ENCODE measurements at places on chromosomes 2 and 18.

- DNase-seq: no peak
These were observed 38.3 kb downstream of the PAPOLG start for GRCh38 chr2:60794271-60794863.

DNA sequence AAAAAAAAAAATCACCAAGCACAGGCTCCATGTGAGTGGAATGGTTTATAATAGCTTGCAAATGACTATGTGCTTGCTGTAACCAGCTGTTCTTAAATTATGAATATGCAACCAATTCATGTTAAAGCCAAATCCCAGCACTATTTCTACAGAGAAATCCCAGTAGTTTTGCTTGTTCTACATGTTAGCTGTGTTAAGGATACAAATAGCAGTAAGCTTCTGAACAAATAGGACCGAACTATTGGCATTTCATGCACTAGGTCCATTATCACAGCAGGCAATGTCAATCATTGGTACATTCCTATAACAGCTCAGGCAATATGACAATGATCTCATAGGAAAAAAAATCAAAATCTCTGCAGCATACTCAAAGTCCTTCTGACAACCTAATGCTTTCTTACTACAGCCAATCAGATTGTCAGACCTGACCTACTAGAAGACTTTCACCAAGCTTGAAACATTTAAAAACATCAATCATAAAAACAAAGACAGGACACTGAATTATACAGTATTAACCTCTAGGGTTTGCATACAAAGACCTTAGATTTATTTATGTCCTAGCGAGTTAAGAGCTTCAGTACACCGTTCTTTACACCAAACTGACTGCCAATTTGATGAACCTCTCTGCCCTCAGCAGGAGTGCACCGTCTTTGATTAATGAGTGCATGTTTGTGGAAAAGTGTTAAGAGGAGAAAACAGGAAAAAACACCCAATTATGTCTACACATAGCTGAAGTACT lies 6.4 kb downstream of the BAZ2B start:
- peak; percentile 12 for DNase-seq

GRCh38 chr2:113342650-113343049 lies 63.9 kb upstream of the PAX8 start:
- DNase-seq: no peak

GRCh38 chr2:25385910-25386309 lies 44.2 kb upstream of the DNMT3A start:
- no peak for DNase-seq

GRCh38 chr2:17355608-17356329 lies 162.5 kb downstream of the RAD51AP2 start:
- DNase-seq: no peak

- no peak for DNase-seq
These were observed at the start of gene SLC9A2 for GRCh38 chr2:102619414-102620319. Gene SLC9A2 (plus strand): TSS chr2:102619553. CDS start chr2:102619849, 296 bp downstream.

- DNase-seq: no peak
These were observed 46.5 kb upstream of the SESTD1 start for GRCh38 chr2:179311101-179311500.
